NCI-H748 treated with DMSO at 0.1 percent for 48 hours (cell line): ENCODE measurements at places on chromosomes 11 and 22.

GRCh38 chr11:110894224-110894623 is 182.0 kb upstream of the ARHGAP20 start:
- DNase-seq = no peak

DNA sequence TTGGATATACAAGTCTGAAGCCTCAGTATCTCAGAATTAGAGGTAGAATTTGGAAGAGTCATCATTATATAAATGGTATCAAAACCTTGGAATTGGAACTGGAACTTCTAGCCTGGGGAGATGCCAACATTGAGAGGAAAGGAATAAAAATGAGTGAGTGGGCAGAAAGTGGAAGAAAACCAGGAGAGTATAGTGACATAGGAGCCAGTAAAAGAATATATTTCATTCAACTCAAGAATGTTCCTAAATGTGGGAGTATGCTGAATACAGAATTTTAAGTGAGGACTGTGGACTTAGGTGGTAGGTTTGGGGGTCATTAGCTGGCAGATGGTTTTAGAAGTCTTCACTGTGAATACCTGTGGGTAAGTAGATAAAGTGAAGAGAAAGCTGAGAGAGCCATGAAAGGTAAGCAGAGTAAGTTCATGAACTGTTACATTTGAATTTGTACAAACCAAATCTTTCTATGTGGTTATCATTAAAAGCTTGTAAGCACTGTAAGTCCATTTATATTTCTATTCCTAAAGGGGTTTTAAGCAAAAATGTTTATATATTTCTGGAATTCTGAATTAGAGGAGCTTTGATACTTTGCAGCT is 60.2 kb downstream of the PDHX start:
- DNase-seq = no peak

- no peak for DNase-seq
These were observed 8.7 kb upstream of the HIPK3 start for GRCh38 chr11:33248416-33248971.

DNA sequence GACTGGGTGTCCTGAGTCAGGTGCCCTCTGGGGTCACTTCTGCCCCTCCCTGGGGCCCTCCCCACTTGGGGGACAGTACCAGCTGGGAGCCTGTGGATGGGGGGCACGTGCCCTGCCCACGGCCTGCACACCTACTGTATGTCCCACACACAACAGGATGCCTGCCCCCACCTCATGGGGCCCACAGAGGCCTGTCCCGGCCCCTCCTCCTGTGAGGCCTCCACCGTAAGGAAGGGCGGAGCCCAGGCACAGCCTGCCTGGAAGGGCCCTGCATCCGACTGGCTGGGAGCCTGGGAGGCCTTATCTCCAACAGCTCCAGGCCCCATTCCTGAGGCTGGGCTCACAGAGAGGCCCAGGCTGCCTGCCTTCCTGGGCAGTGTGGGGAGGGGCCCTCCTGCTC is 47.8 kb downstream of the BRSK2 start:
- no peak for DNase-seq

GRCh38 chr11:111912535-111912934 is at the start of gene HSPB2:
Gene HSPB2 (plus strand): TSS chr11:111912734. CDS start chr11:111912830, 96 bp downstream.
- no peak for DNase-seq

DNA sequence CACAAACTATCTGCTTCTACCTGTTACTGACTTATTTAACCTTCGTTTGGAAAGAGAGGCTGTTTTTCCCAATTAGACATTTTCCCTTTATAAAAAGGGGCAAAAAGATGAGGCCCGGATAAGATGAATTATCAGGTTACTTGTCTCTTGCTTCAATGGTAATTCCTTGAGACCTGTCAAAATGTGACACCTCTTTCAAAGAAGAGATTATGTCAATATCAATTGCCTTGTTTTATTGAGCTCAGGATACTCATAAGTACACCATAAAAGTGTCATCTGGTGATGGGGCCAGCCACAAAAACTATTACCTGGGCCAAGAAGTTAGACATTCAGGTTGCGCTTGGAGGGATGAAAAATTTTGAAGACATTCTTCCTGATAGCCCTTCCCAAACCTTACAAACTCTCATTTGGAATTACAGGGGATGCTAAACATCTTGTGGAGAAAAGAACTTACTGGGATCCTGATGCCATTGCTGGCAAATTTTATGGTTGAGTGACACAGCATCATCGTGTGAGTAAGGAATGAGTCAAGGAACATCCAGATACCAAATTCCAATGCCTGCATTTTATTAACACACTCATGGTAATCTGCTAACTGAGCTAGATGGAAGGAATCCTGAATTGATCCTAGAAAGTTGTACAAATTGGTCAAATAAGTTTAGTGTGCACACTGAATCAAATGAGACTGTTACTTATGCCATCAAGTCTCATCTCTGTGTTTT is 1071.2 kb downstream of the LRRC4C start:
- no peak for DNase-seq

DNA sequence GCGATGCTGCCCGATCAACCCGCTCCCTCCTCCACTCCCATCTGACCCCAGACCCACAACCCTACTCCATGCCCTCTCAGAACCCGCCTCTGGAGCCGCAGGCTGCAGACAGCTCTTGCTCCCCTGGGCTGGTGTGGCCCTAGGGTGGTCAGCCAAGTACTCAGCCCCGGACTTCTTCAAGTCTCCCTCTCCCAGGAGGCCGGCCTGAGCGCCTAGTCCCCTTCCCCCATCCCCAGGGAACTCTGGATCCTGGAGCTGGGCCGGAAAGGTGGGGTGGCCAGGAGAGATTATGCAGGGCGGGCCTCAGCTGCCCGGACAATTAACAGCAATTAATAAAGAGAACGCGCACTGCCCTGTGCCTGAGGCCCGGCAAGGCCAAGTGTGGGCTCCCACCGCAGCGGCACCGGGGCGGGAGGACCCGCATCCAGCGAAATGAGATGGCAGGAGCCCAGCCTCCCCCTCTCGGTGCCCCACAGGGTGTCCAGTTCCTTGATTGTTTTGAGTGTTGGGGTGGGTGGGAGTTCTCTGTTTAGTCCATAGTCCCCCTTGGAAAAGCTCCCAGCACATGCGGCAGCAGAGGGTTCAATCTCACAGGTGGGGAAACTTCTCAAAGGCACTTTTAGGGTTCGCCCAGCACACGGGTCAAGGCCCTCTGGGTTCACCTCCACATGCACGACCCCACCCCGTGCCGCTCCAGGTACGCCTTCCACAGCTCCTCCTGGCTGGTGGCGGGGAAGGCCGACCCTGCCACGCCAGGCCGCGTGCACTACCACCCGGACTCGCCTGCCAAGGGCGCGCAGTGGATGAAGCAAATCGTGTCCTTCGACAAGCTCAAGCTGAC is 3.1 kb downstream of the TBX1 start:
- DNase-seq = no peak

- no peak for DNase-seq
These were observed 752.8 kb downstream of the OPCML start for GRCh38 chr11:132779497-132779896.

DNA sequence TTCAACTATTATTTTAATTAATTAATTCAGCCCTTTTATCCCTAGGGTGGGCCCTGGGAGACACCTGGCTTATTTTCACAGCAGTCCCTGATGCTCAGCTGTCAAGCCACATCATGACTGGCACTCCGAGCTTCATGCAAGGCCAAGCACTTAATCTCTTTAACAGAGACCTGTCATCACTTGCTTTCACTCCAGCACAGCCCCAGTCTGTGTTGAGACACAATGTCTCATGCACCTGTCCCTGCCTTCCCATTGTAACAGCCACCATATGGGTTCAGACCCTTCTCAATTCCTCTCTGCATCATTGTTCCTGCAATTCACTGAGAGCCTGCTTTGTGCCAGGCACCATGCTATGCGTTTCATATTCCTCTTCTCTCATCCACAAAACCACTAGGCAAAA is 222.2 kb upstream of the TENM4 start:
- peak; percentile 38 for DNase-seq

- no peak for DNase-seq
These were observed 15.5 kb upstream of the BMAL1 start for GRCh38 chr11:13262096-13262495.

DNA sequence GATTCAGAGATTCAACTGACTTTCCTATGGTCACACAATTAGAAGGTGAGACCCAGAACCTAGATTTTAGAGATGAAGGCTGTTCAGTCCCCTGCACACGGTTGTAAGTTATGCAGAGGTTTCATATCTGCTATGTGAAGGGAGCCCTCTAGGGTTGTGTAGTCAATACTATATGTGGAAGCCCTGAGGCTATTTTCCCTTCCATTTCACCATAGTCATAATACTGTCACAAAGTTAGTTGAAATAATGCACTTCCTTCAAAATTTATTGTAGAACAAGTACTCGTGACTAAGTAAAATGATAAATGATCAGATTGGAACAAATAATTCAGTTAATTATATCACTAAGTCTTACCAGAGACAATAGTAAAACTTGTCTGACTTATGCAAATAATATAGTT is 48.8 kb downstream of the ENDOD1 start:
- no peak for DNase-seq

- no peak for DNase-seq
These were observed 2.9 kb upstream of the MYO7A start for GRCh38 chr11:77125191-77125590.

DNA sequence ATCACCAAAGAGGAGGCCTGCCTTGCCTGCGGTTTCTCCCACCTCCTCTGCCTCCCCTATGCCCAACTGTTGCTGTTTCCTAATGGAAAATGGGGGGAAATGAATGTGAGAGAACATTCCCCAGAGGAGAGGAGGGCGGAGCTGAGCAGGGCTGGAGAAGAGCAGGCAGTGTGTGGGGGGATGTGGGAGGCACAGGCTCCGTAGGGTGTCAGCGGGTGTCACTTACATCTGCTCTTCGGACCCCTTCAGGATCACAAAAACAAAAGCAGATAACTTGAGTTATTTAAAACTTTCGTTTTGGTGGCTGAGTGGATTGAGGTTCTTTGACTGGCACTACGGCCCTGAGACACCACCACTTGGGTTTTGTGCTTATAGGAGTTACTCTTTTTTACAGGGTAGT is 93.8 kb downstream of the CEP164 start:
- no peak for DNase-seq

GRCh38 chr11:85313741-85314140 is 313.4 kb downstream of the DLG2 start:
- no peak for DNase-seq

- peak; percentile 90 for DNase-seq
These were observed 9.4 kb upstream of the PIM3 start for GRCh38 chr22:49951000-49951677.

DNA sequence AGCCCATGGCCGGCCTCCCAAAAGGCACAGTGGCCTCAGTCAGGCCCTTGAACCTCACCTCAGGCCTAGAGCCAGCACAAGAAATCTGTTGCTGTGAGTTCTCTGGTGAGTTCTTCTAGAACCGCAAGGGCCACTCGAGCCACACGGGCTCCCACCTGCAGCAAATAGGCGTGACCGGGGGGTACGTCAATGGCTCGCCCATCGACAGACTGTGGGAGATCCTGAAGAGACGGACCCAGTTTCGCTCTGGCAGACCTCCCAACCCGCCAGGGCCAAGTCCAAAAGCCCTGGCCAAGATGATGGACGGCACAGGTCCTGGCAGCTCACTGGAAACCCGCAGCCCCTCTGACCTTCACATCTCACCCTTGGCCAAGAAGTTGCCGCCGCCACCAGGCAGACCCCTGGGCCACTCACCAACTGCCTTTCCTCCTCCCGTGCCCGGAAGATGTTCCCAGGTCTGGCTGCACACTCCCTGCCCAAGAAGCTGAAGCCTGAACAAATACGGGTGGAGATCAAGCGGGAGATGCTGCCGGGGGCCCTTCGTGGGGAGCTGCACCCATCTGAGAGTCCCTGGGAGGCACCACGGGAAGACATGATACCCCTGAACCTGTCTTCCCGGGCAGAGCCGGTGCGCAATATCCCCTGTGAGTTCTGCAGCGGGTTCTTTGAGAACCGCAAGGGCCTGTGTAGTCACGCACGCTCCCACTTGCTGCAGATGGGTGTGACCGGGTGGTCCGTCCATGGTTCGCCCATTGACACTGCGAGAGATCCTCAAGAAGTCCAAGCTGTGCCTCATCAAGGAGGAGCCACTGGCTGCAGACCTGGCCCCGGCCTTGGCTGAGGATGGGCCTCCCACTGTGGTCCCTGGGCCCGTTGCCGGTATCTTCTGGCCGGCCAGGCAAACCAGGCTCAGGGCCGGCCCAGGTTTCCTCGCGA is 544.2 kb upstream of the CCDC179 start:
- DNase-seq = no peak

DNA sequence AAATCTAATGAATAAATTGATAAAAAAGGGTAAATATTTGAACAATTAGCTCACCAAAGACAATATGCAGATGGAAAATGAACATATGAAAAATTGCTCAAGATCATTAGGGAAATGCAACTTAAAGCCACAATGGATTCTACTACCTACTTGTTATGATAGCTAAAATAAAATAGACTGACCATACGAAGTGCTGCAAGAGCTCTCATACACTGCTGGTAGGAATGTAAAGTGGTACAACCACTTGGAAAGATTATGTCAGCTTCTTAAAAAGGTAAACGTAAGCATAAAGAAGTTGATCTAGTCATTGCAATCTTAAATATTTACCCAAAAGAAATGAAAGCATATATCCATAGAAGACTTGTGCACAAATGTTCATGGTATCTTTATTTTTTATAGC is 504.2 kb upstream of the ARHGAP42 start:
- no peak for DNase-seq

GRCh38 chr11:120601536-120601935 is 90.0 kb downstream of the GRIK4 start:
- DNase-seq = no peak

GRCh38 chr22:50326956-50327710 is at the start of gene DENND6B:
Gene DENND6B (minus strand): TSS chr22:50327012. CDS start chr22:50326988, 24 bp downstream.
- peak; percentile 56 for DNase-seq

DNA sequence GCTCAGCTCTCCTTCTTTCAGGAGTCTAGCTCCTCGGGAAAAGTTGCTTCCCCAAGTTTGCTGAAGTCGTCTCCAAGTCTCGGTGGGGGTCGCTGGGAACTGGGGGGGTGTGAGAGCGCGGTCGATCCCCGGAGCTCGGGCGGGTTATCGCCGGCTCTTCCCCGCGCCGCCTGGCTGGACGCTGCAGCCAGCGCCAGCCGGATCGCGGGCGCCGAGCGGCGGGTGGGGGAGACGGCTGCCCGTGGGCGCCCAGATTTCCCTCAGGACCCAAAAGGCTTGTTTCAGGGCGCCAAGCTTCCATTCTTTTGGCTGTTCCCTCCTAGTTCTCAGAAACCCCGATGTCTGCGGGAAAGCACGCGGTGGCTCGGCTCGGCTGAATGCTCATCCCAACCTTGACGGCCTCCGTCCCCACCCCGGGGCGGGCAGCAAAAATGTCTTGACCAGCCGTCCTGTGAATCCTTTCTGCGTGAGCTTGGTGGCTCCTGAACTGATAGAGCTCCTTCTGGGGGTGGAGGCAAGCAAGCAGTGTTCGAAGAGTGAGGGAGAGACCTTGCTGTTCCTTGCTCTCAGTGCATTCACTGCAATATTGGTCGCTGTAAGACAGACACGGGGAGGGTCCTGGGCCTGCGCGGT is 1.7 kb downstream of the ZBTB16 start:
- DNase-seq = no peak
